ENCODE measurements at places on chromosomes 2 and 18. TPM values are rescaled to one million over a fixed set of nuclear protein-coding genes. Genes with fewer than 3 reads are reported as not detected.

- no peaks in the 10 kb centered on the region for H3K27me3 ChIP-seq
- DNase-seq: no peak
- H3K4me3 ChIP-seq: no peak overlapping the region
Measured at GRCh38 chr2:61109291-61109690, 43.6 kb downstream of the SANBR start.

- H3K27ac ChIP-seq: no peak overlapping the region
- peaks cover 5% of the 10 kb centered on the region for H3K4me1 ChIP-seq
Measured at GRCh38 chr2:102724016-102724490, 37.8 kb upstream of the TMEM182 start.

DNA sequence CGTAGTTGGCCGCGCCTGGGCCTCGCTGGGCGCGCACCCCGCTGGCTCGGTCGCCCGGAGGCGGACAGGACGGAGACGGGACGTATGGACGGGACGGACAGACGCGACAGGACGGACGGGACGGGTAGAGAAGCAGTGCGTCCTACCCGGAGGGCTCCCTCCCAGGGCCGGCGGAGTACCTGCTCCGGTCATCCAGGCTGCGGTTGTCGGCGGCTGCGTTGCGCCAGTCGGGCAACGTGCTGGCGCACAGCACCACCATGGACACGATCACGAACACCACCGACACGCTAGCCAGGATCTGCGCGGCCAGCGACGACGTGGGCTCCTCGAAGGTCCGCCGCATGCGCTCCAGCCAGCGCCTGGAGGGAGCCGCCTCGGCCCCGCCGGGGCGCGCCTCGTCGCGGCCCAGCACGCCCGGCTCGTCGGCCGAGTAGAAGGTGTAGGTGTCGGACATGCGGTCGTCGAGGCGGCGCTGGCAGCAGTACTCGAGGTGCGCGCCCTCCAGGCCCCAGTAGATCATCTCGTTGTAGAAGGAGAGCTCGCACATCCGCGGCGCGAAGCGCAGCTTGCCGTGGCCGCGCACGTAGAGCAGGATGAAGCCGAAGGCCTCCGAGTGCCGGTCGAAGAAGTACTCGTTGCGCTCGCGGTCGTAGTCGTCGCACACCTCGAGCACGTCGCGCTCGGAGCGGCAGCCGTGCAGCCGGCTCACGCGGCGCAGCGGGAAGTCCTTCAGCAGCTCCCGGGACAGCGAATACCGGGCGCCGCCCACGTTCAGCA is 903 bp downstream of the KCNG3 start:
- no peak overlapping the region for H3K27ac ChIP-seq
- H3K36me3 ChIP-seq: no peaks in the 10 kb centered on the region
- H3K4me1 ChIP-seq: peaks cover 12% of the 10 kb centered on the region
- DNase-seq: peak; percentile 58
- peak overlapping the region; percentile 68 for H3K4me3 ChIP-seq

DNA sequence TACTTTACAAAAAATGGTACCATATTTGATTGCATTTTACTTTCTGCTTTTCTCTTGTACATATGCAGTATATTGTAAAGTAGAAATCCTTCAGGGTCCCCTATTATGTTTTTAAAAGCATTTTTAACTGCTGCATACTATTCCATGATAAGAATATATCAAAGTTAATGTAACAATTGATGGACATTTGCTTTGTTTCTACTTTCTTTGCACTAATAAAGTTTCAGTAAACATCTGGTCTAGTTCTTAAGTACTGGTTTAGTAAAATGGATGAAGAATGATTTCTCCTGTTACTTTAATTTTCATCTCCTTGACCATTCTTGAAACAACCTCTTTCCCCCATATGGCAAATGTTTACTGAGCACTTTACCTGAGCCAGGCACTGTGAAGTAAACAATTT is 1.7 kb downstream of the MRPS9 start:
- peaks cover 4% of the 10 kb centered on the region for H3K36me3 ChIP-seq
- H3K27me3 ChIP-seq: no peaks in the 10 kb centered on the region
- H3K4me3 ChIP-seq: peak overlapping the region; percentile 13
- H3K27ac ChIP-seq: no peak overlapping the region
- peaks cover 32% of the 10 kb centered on the region for H3K4me1 ChIP-seq

GRCh38 chr2:206296128-206296527 is 21.7 kb downstream of the ZDBF2 start:
- no peaks in the 10 kb centered on the region for H3K27me3 ChIP-seq
- no peaks in the 10 kb centered on the region for H3K36me3 ChIP-seq
- no peaks in the 10 kb centered on the region for H3K4me1 ChIP-seq
- H3K4me3 ChIP-seq: no peak overlapping the region
- no peak overlapping the region for H3K27ac ChIP-seq

GRCh38 chr2:106070181-106070580 is 123.9 kb downstream of the UXS1 start:
- H3K27ac ChIP-seq: no peak overlapping the region
- peaks cover 25% of the 10 kb centered on the region for H3K4me1 ChIP-seq
- peak; percentile 12 for DNase-seq
- H3K27me3 ChIP-seq: peaks cover 11% of the 10 kb centered on the region
- H3K4me3 ChIP-seq: no peak overlapping the region

DNA sequence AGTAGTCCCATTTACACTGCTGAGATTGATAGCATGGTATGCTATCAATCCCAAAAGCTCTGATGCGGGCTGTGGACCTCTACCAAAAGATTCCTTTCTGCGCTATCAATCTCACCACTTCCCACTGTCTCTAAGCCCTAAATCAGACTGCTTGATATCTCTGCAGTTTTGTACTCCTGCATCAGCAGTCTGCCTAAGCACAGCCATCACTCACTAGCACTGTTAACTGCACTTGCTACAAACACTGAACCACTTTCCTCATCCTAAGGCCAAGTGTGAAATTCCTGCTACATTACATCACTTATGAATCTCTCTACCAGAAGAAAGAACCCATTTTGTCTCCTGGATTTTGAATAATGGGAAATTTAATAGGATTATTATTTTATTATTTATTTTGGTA is 237.0 kb downstream of the HNMT start:
- no peak for DNase-seq
- no peaks in the 10 kb centered on the region for H3K36me3 ChIP-seq
- no peak overlapping the region for H3K4me3 ChIP-seq
- H3K27me3 ChIP-seq: no peaks in the 10 kb centered on the region
- H3K27ac ChIP-seq: no peak overlapping the region
- H3K4me1 ChIP-seq: no peaks in the 10 kb centered on the region

- H3K4me3 ChIP-seq: no peak overlapping the region
- H3K4me1 ChIP-seq: peaks cover 4% of the 10 kb centered on the region
- H3K27ac ChIP-seq: no peak overlapping the region
- no peak for DNase-seq
- H3K27me3 ChIP-seq: peaks cover 27% of the 10 kb centered on the region
Measured at GRCh38 chr2:105138643-105139042, 100.8 kb downstream of the MRPS9 start.

- no peak for DNase-seq
- H3K4me3 ChIP-seq: no peak overlapping the region
- peaks cover 9% of the 10 kb centered on the region for H3K27me3 ChIP-seq
- H3K36me3 ChIP-seq: no peaks in the 10 kb centered on the region
- H3K4me1 ChIP-seq: no peaks in the 10 kb centered on the region
Measured at GRCh38 chr2:47098953-47099352, 56.2 kb downstream of the STPG4 start.

ST6GAL2 gene
- not detected for total RNA-seq

TMEM169 gene
- 1.4 TPM for total RNA-seq

DNER gene
- total RNA-seq: not detected

SP5 gene
- not detected for total RNA-seq

GPBAR1 gene
- 0.97 TPM for total RNA-seq
